ENCODE measurements at places on chromosomes 12 and 14.

DNA sequence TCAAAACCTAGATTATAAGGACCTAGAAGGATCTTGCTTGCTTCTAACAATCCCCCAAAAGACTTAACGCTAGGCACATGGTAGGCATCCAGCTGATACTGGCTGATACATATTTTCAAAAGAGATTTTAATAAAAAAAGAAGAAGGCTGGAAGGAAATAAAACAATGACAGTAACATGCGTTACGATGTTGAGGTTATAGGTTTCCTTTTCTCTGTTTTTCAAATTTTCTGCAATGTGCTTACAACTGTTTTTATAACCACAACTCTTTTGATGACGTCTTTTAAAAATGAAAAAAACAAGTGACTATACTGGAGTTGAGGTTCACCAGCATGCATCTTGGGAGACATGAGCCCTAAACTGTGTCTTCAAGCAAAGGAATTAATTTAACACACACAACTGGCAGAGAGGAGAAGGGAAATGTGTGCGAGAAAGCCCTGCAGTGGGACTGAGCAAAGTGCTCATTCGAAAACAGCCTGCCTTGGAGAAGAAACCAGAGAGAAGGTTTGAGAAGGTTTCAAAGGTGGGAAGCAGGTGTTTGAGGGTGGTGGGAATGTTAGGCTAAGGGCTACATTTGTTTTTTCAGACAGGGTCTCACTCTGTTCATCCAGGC, 80.4 kb downstream of the DUSP16 start:
- no peak for DNase-seq

- DNase-seq, result no peak
These were observed 746 bp downstream of the DNAI7 start for GRCh38 chr12:25194214-25194613.

DNA sequence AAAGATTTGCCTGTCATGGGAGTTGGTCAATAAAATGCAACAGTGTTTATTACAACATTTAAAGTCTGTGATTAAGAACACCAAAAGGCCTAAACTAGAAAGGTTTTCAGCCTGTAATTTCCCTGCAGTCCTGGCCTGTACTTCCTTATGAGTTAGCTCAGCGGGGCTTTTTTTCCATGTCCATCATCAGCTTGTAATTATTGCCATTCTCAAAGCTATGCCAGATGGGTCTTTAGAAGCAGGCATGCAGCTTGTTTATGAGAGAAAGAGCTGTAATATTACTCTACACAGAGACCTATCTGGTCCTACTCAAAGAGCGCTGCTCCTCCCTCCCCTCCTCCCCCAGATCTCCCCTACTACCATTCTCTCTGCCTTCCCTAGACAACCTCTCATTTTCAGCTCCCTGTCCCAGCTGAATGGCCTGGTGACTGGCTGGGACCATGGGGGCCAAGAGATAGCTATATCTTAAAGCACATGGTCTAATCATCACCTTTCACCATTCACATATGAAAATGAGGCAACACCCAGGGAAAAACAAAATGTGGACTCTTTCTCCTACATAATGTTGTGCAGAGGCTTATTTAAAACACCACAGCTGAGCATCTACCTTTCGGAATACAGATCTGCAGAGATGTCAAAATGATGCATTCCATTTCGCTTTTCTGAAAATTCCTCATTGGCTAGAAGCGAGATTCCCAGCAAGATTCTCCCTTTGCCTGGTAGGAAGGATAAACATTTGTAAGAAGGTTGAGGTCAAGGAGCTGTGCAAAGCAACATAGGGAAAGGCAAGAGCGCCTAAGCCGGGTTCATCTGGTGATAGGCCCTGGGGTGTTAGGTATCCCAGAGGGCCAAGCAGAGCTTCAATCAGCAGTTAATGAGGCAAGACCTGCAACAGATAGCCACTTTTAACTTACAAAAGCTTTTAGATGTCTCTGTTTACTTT, 209.7 kb upstream of the CDKN3 start:
- no peak for DNase-seq

- no peak for DNase-seq
These were observed 6.4 kb upstream of the GAS2L3 start for GRCh38 chr12:100566887-100567637.

DNA sequence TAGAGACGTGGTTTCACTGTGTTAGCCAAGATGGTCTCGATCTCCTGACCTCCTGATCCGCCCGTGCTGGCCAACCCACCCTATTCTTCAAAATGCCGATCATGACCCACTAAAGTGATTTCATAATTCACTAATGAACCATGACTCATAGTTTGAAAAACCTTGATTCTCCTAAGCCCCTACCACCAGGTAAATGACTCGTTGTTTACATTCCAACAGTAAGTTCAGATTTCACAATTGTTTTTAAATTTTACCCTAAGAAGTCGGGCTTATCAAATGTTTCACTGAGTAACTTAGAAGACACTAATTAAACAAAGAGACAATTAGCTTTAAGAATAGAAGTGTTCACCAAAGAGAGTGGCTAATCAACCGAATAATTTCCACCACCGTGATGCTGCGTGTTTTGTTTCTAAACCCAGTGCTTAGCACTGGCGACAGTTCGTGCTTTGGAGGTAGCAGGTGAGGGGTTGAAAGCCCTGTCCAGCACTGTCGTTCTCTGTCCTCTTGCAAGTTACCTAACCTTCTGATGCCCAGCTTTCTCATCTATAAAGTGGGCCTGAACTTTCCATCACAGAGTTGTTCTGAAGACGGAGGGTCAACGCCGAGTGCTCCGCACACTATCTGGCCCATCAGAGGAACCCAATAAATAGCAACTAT, 136.5 kb downstream of the NTF3 start:
- DNase-seq, result no peak

GRCh38 chr14:77409131-77409533, 14.2 kb downstream of the NOXRED1 start:
- DNase-seq, result no peak

DNA sequence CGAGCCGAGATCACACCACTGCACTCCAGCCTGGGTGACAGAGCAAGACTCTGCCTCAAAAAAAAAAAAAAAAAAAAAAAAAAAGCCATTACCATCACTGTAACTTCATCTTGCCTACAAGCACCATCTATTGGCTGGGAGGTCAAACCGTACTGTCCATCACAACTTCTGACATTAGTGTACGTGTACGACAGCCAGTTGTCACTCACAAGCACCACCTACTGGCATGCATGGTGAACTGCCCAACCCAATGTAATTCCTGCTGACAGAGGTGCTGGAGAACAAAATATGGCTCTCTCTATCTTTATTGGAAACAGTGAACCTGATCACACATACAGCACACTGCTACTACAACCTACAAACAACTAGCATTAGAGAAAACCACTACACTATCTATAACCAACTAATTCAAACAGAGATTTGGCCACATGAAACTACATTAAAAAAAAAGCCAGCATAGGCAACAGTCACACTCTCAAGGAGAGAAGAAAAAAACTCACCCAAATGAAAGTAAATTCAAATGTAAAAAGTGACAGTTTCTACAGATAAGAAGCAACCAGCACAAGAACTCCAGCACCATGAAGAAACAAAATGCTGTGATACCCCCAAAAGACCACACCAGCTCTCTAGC, 82.3 kb downstream of the PUS7L start:
- no peak for DNase-seq

- DNase-seq, result no peak
These were observed 177.2 kb upstream of the NTF3 start for GRCh38 chr12:5254703-5255102.

- DNase-seq, result peak; percentile 97
These were observed 823 bp upstream of the SMARCC2 start for GRCh38 chr12:56189918-56190694.

DNA sequence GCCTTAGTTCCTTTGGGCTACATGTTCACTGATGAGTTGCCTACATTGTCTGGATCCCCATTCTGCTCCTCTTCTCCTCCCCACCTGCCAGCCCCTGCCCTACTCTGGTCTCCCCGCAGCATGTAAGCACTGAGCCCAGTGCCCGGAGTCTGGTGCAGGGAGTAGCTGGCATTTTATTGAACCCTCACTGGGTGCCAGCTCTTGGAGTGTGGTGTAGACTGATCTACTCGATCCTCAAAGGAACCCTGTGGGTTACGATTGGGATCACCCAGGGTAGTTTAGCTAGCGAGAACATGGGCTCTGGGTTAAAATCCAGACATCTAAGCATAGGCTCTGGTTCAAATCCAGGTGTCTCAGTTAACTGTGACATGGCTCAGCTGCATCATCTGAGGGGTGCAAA, 8.3 kb upstream of the SERPINA6 start:
- no peak for DNase-seq

- no peak for DNase-seq
These were observed 826.6 kb upstream of the MGAT4C start for GRCh38 chr12:87082756-87083155.

DNA sequence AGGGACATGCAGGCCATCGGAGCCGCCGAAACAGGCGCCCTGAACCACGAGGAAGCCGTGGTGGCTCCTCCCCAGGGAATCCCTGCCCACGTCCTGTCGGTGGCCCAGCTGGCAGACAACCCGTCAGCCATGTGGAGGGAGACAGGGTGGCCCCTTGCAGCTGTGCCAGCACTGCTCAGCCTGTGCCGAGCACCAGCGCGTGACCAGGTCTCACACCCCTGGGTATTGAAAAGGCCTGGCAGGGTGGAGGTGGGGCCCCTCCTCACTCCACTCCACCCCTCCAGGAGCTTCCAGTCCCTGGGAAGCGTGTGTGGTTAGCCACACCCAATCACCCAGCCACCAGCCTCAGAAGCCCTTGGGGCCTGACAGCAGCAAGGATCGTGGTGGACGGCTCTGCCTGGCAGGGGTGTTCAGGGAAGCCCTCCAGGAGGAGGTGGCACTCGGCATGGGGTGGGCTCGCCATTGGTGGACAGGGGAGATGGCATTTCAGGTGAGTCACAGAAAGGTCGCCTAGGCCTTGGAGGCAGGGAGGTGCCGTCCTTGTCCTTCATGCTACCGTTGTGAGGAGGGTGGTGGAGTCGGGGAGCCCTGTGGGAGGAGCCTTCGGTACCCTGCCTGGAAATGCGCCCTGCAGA, 12.3 kb upstream of the DLK1 start:
- no peak for DNase-seq

- no peak for DNase-seq
These were observed 858.2 kb downstream of the VRK1 start for GRCh38 chr14:97655169-97655948.

DNA sequence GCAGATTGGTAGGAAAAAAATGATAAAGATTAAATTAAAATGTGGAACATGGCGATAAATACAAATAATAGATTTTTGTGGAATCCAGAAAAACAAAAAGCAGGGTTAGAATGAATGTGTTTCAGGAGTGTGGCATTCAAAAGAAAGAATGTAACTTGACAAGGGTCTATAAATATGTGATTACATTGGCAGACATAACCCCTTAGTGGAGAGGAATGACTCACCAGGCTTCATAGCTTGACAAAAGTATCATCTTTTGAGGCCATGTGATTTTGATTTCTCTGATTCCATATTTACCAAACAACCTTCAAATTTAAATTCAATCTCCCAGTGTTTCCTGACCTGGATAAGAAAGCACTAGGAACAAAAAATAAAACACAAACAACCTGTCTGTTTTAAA, 24.4 kb upstream of the MGST1 start:
- no peak for DNase-seq

GRCh38 chr14:91356181-91356763, 61.3 kb downstream of the CCDC88C start:
- DNase-seq, result no peak

- DNase-seq, result no peak
These were observed 1.4 kb downstream of the SYNE3 start for GRCh38 chr14:95515080-95515489.

DNA sequence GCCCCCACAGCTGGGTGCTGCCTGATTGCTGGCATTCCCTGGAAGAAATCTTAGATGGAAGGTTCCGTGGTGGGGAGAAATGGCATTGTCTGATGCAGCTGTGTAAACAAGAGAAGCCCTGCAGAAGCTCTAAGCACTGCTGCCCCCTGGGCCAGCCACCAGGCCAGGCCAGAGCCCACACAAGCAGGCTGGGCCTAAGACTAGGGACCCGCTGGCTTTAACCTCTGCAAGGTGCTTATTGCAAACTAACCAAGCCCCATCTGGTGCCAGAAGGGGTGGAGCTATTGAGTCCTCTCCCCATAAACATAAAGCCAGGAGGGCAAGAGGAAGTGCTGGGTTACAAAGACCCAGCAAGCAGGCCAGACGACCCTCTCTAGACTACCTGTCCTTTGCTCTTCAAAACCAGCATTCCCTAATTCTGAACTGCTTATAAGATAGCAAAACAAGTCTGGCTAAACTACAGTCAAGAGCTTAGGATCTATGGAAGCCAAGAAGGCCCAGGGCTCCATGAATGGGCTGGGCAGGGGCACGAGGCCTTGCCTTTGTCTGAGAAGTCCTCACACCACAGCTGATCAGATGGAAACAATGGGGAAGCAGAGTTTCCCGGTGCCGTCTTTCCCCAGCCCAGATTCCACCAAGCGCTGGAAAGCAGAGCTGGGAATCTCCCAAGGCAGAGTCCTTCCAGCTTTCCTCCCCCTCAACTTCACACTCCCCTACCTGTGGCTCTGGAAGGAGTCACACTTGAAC, 28.8 kb downstream of the P2RX4 start:
- no peak for DNase-seq

DNA sequence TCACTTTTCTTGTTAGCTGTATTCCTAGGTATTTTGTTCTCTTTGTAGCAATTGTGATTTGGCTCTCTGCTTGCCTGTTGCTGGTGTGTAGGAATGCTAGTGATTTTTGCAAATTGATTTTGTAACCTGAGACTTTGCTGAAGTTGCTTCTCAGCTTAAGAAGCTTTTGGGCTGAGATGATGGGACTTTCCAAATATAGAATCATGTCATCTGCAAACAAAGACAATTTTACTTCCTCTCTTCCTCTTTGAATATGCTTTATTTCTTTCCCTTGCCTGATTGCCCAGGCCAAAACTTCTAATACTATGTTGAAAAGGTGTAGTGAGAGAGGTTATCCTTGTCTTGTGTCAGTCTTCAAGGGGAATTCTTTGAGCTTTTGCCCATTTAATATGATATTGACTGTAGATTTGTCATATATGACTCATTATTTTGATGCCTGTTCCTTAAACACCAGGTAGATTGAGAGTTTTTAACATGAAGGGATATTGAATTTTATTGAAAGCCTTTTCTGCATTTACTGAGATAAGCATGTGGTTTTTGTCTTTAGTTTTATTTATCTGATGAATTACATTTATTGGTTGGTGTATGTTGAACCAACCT, 26.7 kb downstream of the CLECL1 start:
- DNase-seq, result no peak

GRCh38 chr14:95290021-95290420, 29.7 kb downstream of the CLMN start:
- DNase-seq, result peak; percentile 51

DNA sequence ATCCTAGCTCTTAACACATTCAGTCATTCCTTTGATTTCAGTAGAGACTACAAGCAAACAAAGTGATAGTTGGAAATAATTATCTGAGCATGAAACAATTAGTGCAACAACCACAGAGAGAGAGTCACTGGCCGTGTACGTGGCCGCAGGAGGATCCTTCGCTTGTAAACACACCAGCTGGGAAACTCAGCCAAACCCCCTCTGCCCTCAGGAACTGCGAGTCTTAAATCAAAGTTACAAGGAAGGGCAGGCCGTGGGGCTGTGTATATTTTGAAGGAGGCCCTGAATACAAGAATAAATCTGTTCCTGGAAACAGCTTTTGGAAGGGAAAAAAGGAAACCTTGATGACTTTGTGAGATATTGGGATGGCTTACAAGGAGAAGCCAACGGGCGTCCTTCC, 164.5 kb downstream of the ANO2 start:
- DNase-seq, result peak; percentile 39
